Stimulated activated CD4-positive, alpha-beta T cell treated with anti-CD3 and anti-CD28 coated beads, TNF-alpha, amount 100 ng/mL, for 1 hour (primary cell): ENCODE measurements at places on chromosomes 13 and 19.

GRCh38 chr19:42088471-42089190 lies 12.7 kb downstream of the ZNF574 start:
- no peak for DNase-seq

DNA sequence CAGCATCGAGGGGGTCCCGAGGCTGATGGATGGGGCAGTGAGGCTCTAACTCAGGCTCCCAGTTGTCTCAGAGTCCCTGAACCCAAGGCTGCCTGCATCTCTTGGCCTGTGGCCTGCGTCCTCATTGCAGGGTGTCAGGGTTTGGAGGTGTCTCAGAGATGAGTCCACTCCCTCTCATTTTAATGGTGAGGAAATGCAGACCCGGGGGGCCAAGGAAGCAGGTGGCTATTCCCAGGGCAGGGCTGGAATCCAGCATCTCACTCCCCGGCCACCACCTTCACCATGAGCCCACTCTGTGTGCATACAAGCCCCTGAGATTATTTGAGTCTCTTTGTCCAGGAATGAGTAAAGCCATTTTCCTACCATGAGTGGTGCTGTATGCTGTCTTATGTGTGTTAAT lies 21.4 kb downstream of the TEX29 start:
- DNase-seq, result no peak

DNA sequence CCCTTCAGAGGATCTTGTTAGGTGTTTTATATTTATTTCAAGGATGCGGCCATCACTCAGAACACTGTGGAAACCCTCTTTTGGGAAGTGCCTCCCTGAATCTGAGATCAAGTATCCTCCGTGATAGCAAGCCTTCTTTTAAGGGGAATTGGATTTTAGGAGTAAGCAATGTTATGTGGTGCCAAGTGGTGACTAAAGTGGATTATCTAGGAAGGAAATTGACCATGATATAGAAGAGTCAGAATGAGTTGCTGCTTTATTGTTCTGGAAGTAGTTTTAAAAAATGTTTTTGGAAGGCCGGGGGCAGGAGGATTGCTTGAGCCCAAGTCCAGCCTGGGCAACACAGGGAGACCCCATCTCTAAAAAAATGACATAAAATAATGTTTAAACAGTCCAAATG lies 6.7 kb downstream of the ERCC5 start:
- DNase-seq, result no peak

- DNase-seq, result no peak
Measured at GRCh38 chr19:30882411-30883005, 466.7 kb downstream of the TSHZ3 start.

DNA sequence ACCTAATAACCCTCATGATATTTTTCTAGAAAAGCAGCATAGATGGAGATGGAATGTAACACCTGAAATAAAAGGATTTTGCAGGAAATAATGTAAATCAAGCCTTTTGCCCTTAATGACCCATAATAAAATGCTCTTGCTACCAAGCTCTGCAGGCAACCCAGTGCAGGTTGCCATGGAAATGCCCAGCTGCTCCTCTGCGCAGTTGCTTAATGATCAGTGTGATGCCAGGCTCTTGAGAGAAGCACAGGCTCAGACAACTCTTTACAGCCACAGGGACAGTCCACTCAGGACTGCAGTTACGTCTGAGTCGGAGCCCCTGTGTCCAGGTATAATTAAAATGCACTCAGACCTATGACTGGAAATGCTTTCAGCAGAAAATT lies 165.5 kb downstream of the LACC1 start:
- DNase-seq, result no peak

DNA sequence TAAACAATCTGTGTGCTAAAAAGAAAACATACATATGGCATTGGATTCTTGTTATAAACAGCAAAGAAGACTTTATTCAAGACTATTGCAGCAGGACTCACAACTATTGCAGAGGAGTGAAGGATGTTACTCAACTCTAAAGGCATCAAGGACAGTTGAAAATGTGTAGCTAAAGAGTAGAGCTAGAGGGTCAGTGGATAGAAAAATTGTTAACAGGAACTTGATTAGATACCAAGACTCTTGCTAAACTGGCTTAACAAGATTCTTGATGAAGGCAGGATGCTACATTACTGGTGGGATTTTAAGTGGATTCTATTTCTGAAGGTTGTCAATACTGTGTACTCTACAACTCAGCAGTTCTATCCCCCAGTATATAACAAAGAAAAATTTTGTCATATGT lies 1183.3 kb downstream of the SLITRK1 start:
- no peak for DNase-seq

GRCh38 chr19:41455936-41456335 lies 13.0 kb downstream of the ERICH4 start:
- no peak for DNase-seq

GRCh38 chr13:109136873-109137272 lies 507.5 kb downstream of the MYO16 start:
- no peak for DNase-seq

- no peak for DNase-seq
Measured at GRCh38 chr13:93889430-93889951, 590.0 kb downstream of the DCT start.

DNA sequence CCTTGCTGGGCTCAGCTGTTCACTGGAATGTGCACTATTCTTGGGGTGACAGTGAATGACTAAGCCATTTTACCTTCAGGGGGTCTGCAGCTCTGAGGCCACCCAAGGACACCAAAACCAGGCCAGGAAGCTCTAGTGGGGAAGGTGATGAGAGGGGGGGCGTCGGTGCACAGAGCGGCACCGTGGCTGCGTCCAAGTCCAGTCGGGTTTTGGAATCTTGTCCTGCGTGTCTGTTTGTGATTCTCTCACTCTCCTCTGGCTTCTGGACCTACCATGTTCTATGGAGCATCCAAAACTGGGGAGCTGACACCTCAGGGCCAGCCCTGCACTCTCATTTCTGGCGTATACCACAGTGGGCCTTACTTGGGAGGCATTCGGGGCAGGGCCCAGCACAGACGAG lies 92.1 kb downstream of the RGCC start:
- no peak for DNase-seq

- DNase-seq, result no peak
Measured at GRCh38 chr19:33064458-33064791, 263 bp downstream of the RHPN2 start.

- DNase-seq, result no peak
Measured at GRCh38 chr19:14315433-14315832, 65.8 kb upstream of the ADGRE5 start.

- no peak for DNase-seq
Measured at GRCh38 chr19:3494051-3494450, 6.4 kb downstream of the DOHH start.

GRCh38 chr13:48578516-48579164 lies 45.8 kb upstream of the RCBTB2 start:
- DNase-seq, result no peak

DNA sequence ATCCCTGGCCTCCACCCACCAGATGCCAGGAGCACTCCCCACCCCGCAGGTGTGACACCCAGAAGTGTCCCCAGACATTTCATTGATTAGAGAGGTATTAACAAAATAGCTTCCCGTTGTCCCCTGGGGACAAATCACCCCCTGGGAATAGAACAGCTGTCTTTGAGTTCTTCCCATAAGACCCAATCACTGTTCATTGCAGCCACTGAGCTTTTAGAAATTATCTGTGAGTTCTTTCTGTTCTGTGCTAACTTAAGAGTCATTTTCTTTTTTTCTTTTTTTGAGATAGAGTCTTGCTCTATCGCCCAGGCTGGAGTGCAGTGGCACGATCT lies 32.8 kb downstream of the MYO9B start:
- DNase-seq, result no peak
